ENCODE measurements at places on chromosomes 1 and 21.

DNA sequence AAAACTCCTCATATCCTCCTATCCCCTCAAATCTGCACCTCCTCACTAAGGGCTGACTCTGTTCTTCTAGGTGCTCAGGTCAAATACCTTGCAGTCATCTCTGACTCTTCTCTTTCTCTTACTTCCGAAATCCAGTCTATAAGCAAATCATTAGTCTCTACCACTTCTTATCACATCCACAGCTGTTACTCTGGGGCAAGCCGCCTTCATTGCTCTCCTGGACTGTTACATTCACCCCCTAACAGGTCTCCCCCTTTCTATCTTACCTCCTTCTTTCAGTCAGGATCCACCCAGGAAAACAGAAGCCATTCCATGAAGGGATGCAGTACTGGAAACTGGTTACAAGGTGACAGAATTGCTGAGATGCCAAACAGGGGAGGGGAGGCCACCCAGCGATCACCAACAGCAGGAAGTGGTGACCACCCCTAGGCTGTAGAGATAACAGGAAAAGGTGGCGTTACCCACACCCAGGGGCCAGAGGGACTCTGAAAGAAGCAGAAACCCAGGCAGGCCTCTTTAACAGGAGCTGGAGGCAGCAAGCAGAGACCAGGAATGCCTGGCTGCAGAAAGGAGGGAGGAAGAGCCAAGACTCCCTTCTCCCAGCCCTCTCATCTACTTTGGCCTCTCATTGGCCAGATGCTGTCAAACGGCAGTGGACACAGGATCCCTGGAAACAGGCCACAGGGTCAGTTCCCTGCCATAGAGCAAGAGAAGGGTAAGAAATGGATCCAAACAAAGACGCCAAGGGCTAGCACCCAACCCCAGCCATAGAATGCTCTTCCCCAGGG is 55.5 kb upstream of the FOXO6 start:
- DNase-seq = no peak
- H3K36me3 ChIP-seq = no peaks in the 10 kb centered on the region
- H3K27ac ChIP-seq = no peak overlapping the region
- no peaks in the 10 kb centered on the region for H3K4me1 ChIP-seq

DNA sequence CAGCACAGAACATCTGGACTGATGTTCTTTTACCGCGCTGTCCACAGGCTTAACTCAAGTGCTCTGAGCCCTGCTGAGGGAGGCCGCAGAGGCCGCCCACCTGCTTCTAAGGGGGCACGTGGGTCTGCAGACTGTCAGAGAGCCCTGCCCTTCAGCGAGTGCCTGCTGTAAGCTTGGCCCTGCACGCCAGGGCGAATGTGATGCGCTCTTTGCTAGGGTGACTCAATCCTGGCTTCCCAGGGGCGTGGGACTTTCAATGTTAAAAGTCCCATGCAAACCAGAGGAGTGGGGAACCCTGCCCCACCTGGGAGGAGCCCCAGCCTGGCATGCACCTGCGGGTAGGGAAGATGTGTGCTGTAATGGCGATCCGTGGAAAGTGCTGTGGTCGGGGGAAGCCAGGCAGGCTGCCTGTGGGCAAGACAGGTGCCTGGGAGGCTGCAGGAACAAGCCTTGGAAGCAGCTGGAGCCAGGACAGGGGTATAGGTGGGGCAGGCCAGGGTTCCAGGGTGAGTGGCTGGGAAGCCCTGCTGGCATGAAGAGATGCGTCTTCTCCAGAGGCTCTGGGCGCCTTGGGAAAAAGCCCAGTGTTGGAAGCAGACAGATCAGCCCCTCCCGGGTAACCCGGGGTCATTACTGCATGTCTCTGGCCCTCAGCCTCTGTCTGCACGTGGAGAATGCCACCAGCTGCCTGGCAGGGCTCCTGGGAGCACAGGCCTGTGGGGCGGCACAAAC is 594 bp upstream of the PANK4 start:
- peaks cover 68% of the 10 kb centered on the region for H3K4me1 ChIP-seq
- no peak overlapping the region for H3K27ac ChIP-seq
- H3K36me3 ChIP-seq = peaks cover 4% of the 10 kb centered on the region
- DNase-seq = no peak
- H3K4me3 ChIP-seq = peak overlapping the region; percentile 99

DNA sequence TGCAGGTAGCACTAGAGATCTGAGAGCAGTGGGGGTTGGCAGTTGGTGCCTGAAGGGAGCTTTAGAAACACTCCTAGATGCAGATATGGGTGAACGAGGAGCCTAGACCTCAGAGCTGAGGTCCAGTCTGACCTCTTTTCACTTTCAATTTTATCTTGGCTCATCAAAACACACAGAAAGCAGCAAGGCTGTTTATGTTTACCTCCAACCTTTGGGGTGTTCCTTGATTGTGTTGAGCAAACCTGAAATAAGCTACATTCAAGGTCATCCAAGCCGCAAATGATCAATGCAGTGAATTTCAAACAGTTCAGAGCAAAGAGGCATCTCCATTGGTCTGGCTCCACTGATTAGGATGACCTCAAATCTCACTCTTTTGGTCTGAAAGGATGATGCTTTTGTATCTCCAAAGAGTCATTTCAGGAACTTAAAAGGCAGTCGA is 1.3 kb downstream of the LY9 start:
- DNase-seq = no peak
- no peaks in the 10 kb centered on the region for H3K27me3 ChIP-seq
- peak overlapping the region; percentile 9 for H3K4me3 ChIP-seq
- no peaks in the 10 kb centered on the region for H3K4me1 ChIP-seq

DNA sequence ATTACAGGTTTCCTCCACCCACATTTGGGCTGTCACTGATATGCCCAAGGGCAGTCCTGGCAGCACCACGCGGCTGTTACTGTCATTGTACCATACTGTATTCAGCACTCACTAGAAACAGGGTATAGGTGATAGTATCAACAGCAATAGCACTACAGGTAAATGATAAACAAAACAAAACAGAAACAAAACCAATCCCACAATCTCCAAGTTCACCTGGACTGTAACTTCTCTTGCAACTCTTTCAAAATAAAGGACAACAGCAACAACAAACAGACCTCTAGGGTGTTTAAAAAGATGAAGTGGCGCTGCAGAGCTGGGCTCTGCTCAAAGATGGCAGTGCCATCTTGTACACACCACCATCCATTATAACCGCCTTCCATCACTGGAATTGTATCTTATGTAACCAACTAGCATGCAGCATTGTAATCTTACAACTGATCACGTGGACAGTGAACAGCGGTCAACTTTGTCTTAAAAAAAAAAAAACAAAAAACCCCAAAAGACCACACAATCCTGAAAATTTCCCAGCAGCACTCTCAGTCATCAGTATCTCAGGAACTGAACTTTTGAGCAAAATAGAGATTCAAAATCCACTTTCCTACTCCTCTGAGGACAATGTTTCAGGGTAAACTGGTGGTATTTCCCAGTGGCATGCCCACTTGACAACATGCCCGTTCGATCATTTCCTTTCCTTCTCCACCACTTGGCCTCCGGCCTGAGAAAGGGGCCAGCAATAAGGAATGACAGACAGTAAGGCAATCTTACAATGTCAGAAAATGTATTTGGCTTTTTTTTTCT is 3.8 kb downstream of the IRF2BP2 start:
- peaks cover 27% of the 10 kb centered on the region for H3K4me1 ChIP-seq
- H3K27me3 ChIP-seq = no peaks in the 10 kb centered on the region
- DNase-seq = peak; percentile 81

DNA sequence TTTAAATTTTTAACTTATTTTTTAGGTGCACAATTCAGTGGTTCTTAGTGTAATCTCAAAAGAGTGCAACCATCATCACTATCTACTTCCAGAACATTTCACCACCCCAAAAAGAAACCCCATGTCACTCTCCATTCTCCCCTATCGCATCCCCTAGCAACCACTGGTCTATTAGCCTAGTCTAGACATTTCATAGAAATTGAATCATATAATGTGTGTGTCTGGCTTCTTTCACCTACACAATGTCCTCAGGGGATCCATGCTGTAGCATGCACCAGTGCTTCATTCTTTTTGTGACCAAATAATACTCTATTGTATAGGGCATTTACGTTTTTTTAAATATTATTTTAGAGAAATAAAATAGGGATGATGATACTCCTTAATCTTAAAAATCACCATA is 64.7 kb downstream of the JAK1 start:
- H3K27ac ChIP-seq = no peak overlapping the region
- no peaks in the 10 kb centered on the region for H3K36me3 ChIP-seq
- H3K27me3 ChIP-seq = no peaks in the 10 kb centered on the region
- peaks cover 50% of the 10 kb centered on the region for H3K4me1 ChIP-seq

- no peaks in the 10 kb centered on the region for H3K36me3 ChIP-seq
- H3K27me3 ChIP-seq = no peaks in the 10 kb centered on the region
- H3K4me3 ChIP-seq = no peak overlapping the region
- peak; percentile 91 for DNase-seq
These were observed 37.7 kb upstream of the GPR37L1 start for GRCh38 chr1:202084791-202085681.

DNA sequence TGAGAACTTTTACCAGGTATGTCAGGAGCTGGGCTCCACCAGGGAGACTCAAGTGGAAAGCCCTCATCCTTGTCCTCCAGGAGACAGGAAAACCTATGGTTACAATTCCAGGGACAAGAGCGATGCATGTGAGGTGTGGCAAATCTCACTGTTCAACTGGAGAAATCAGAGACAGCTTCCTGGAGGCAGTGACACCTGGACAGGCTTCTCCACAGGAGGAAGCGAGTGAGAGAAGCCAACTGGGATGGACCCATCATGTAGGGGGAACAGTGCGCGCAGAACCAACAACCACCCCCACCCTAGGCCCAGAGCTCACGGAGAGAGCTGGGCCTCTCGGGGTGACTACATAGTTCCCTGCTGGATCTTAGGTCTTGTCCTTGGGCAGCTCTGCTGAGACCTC is 5.6 kb upstream of the SLX9 start:
- H3K4me3 ChIP-seq = no peak overlapping the region
- DNase-seq = no peak
- peaks cover 26% of the 10 kb centered on the region for H3K4me1 ChIP-seq
- no peak overlapping the region for H3K27ac ChIP-seq
- no peaks in the 10 kb centered on the region for H3K36me3 ChIP-seq

DNA sequence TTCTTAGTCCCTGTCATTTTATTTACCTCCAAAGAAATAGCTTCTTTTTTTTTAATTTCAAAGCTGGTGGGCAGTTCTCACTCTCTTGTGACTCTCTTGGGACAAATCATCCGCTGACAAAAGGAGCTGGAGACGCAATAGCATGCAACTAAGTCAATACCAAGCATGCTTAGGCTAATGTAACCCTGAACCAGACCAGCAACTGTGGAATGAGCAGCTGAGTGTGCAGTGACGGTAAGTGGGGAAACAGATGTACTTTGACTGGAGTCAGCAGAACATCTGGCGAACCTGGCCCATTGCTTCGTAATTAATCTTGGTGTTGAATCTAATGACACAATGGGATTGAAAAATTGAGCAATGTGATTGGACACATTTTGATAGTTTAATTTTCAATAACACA is 280.7 kb upstream of the PLXNA2 start:
- H3K4me3 ChIP-seq = no peak overlapping the region
- H3K27me3 ChIP-seq = no peaks in the 10 kb centered on the region
- no peaks in the 10 kb centered on the region for H3K36me3 ChIP-seq
- peak; percentile 45 for DNase-seq

DNA sequence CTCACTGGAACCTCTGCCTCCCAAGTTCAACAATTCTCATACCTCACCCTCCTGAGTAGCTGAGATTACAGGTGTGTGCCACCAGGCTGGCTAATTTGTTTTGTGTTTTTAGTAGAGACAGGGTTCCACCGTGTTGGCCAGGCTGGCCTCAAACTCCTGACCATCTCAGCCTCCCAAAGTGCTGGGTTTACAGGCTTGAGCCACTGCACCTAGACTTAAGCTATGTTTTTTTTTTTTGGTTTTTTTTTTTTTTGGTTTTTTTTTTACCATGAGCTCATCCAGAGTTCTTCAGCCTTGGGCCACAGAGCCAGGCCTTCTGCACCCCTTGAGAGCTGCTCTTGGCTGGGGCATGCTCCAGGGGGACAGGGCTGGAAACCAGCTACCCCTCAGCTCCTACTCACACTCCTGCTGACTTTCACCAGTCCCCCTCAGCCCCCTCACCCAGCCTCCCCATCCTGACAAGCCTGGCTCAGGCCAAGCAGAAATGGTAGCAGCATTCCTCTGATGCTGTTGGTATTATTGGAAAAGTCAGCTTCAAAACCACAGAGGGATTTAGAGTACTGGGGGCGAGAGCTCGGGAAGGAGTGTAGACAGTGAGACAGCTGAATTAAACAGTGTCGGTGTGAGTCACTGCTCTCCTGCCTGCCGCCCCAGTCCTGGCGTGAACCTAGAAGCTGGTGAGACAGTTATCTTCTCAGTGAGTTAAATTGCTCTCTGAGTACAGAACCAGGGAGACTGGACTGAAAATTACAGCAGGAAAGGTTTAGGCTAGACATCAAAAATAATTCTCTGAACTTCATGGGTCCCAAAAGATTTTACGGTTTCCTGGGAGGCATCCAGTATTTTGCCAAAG is 63.7 kb downstream of the NAV1 start:
- peak overlapping the region; percentile 13 for H3K27ac ChIP-seq
- no peak overlapping the region for H3K4me3 ChIP-seq
- peaks cover 49% of the 10 kb centered on the region for H3K4me1 ChIP-seq
- no peaks in the 10 kb centered on the region for H3K27me3 ChIP-seq
- DNase-seq = no peak

- no peak overlapping the region for H3K27ac ChIP-seq
- H3K4me1 ChIP-seq = no peaks in the 10 kb centered on the region
- no peaks in the 10 kb centered on the region for H3K36me3 ChIP-seq
- no peaks in the 10 kb centered on the region for H3K27me3 ChIP-seq
- DNase-seq = no peak
- no peak overlapping the region for H3K4me3 ChIP-seq
These were observed 6.5 kb upstream of the NEGR1 start for GRCh38 chr1:72288886-72289285.
